ENCODE measurements at places on chromosomes 1 and 21.

- DNase-seq = no peak
Observed at GRCh38 chr1:215473943-215474342, 93.2 kb upstream of the KCTD3 start.

DNA sequence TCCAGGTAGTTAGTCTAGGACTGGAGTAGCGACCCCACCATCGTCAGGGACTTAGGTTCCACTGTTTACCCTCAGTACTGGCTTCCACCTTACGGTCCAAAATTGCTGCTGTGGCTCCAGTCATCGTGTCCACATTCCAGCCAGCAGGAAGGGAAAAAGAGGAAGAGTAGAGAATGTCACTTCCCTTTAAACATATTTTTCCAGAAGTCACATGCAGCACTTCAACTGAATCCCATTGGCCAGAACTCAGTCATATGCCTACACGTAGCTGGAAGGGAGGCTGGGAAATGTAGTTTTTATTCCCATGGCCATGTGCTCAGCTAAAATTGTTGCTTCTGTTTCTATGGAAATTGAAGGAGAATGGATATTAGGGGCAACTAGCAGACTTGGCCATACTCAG is 84.1 kb upstream of the SELENON start:
- no peak for DNase-seq

- DNase-seq = no peak
Observed at GRCh38 chr1:77416692-77417450, 135.1 kb downstream of the AK5 start.

DNA sequence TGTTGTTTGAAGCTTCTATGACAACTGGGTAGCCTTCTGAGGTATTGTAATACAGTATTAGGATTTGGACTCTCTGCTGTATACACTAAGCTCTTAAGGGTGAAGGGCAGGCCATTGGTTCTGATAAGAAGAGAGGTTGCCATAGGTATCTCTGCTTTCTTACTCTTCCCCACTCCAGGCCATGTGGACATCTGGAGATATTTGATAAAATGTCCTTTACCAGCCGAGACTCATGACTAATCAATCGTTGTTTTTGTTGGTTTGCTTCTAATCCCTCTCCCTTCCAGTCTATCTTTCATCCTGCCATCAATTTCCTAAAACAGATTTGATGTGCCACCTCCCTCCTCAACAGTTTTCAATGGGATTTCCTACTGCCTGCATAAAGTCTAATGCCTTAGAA is 64.6 kb upstream of the WDR26 start:
- DNase-seq = no peak

DNA sequence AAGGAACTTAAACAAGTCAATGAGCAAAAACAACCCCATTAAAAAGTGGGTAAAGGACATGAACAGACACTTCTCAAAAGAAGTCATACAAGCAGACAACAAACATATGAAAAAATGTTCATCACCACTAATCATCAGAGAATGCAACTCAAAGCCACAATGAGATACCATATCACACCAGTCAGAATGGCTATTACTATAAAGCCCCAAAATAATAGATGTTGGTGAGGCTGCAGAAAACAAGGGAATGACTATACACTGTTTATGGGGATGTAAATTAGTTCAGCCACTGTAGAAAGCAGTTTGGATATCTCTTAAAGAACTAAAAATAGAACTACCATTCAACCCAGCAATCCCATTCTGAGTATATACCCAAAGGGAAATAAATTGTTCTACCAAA is 51.2 kb downstream of the MRPL39 start:
- no peak for DNase-seq
